ENCODE measurements at places on chromosomes 11 and 22. TPM values are rescaled to one million over a fixed set of nuclear protein-coding genes. Genes with fewer than 3 reads are reported as not detected.

The FOSL1 gene
- 26.8 TPM for total RNA-seq

The EMID1 gene
- total RNA-seq = 1.1 TPM

The SPON1 gene
- total RNA-seq = 0.65 TPM

The HORMAD2 gene
- not detected for total RNA-seq
